ENCODE measurements at places on chromosomes 11 and 22. TPM values are rescaled to one million over a fixed set of nuclear protein-coding genes. Genes with fewer than 3 reads are reported as not detected.
A peak's percentile ranks its signal among the peaks of the same experiment; 100 is the strongest.

OR52E8 gene
- not detected for polyA plus RNA-seq

MOGAT2 gene
- polyA plus RNA-seq: not detected

ARHGAP32 gene
- polyA plus RNA-seq: 3.4 TPM

LDHAL6A gene
- polyA plus RNA-seq: not detected

KCNJ5 gene
- not detected for polyA plus RNA-seq

TMPRSS13 gene
- polyA plus RNA-seq: 0.22 TPM

TEAD1 gene
- 15.3 TPM for polyA plus RNA-seq

TTC36 gene
- polyA plus RNA-seq: not detected

GRCh38 chr11:125494974-125495725, 915 bp downstream of the FEZ1 start:
- DNase-seq: peak; percentile 61

GRCh38 chr22:39825661-39826102, 67.9 kb downstream of the ENTHD1 start:
- DNase-seq: no peak

- peak; percentile 75 for DNase-seq
Measured at GRCh38 chr11:119144825-119145486, 3.9 kb upstream of the ABCG4 start.

DNA sequence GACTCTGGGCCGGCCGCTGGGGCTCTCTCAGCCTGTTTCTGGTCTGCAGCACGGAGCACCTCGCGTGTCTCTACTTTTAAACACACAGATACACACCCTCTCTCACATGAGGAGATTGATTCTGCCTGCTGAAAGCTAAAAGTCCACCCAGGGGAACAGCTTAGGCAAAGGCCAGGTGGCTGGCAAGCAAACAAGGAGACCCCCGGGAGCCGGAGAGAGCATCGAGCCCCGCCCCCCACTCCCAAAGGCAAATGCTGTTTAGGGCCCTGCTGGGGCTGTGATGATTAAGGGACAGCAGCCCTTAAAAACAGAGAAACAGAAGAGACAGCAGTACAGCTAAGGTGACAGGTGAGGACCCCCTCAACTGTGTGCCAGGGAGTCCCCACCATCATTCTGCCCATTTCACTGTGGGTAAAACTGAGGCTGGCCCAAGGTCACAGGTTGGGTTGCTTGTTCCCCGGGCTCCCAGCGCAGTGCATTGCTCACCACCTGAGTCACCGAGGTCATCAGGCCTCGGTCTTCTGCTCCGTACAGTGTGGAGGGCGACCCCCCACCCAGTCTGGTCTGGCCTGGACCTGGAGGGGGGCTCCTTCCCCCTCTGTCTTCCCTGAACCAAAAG, 6.8 kb downstream of the CABP7 start:
- no peak for DNase-seq

DNA sequence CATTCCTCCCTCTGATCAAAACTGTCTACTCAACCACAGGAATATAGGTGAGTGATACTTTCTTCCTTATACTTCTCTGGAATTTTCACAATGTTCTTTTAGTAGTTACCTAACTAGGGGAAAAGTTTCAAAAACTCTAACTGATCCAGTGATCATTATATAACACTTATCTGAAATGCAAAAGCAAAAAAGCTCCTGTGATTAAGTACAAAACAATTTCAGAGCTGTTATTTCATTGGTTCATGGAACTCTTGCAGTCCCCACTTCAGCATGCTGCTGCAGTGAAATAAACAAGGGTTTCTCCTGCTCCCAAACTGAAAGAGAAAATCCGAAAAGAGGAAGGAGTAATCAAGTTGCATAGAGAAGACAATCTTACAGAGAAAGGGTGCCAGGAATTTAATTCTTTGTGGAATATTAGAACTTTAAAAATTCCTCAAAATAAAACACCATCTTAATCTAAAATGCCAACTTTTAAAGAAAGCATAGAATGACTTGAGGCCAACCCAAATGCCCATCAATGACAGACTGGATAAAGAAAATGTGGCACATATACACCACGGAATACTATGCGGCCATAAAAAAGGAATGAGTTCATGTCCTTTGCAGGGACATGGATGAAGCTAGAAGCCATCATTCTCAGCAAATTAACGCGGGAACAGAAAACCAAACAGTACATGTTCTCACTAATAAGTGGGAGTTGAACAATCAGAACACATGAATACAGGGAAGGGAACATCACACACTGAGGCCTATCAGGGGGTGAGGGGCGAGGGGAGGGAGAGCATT, 20.3 kb downstream of the PPP2R1B start:
- no peak for DNase-seq

DNA sequence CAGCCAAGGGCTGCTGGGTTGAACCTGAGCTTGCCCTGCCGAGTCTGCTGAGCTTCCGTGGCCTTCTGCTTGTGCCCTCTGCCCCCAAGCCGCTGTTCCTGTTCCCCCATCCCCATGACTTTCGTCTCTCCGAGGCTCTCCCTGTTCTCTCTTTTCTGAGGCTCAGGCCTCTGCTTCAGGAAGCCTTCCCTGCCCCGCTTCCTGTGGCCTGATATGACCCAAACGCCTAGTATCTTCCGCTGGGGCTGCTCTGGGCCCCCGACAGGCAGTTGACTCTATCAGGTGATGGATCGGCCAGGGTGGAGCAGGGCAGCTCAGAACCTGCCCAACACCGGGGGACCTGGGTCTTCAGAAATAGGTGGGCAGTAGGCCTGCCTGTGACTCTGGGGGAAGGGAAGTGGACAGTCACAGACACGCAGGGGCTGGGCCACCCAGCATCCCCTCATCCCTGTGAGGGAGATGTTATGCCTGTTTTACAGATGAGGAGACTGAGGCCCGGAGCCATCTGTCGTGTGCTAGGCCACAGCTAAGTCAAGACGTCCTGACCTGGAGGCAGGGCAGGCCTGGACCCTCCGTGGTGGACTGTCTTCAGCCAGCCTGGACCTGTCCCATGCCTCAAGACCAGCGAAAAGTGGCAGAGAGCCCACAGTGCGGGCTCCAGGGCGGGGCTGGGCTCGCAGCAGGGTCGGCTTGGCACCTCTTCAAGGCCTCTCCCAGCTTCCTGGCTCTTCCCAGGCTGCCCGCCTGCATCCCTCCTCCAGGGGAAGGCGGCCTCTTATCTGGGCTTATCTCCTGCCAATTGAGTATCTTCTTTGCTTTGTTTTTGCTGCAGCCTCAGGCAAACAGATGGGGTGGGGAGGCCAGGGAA, 16.2 kb downstream of the BAD start:
- DNase-seq: peak; percentile 74

GRCh38 chr11:14110629-14111028, 148.1 kb downstream of the SPON1 start:
- DNase-seq: no peak

- no peak for DNase-seq
Measured at GRCh38 chr22:23363683-23364082, 183.4 kb downstream of the BCR start.

- DNase-seq: no peak
Measured at GRCh38 chr11:72871119-72871518, 56.9 kb downstream of the ATG16L2 start.

DNA sequence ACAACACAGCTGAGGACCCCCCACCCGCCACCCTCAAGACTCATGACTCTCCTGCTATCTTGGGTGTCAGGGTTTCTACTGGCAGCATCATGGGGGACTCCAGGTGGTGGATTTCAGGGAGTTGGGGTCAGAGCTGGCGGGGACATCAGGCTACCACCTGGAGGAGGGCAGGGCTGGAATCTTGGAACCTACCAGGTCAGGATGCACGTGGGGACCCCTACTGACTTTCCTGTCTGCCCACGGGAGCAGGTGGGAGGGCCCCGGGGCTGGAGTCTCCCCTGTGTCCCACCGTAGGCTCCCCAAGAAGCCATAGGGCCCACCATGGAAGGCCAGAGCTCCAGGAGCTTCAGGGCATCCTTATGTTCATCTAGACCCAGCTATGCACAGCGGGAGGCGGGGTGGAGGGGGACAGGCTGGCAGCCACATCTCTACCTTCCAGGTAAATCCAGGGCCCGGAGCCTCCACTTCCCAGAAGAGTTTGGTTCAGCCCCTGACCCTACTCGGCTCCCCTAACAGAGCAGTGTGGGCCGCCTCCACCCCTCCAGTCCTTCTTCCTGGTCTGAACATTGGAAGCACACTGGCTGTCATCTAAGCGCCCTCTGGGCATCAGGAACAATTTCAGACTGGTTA, 10.0 kb downstream of the SLC37A2 start:
- DNase-seq: no peak

GRCh38 chr11:129273944-129274711, 82.0 kb upstream of the ARHGAP32 start:
- DNase-seq: no peak

GRCh38 chr11:73851046-73851764, 25.4 kb downstream of the COA4 start:
- no peak for DNase-seq

DNA sequence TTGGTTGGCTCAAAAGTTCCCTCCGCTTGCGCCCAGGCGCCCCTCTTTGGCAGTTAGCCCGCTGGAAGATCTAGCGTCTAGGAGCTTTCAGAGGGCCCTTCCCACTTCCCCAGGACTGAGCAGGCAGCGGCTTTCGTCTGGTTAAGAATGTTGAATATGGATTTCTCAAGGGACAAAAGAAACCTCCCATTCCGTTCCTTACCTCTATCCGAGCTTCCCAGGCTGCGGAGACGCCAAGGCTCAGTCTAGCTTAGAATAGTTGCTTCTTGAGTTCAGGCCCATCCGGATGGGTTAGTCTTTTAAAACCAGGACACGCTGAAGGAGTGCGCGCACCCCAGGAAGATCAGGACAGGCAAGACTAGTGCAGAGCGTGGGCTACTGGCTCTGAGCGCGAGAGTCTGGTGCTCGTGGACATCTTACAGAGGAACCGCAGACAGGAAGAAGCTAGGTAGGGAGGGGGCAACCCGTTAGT, 1.6 kb downstream of the NELL1 start:
- DNase-seq: no peak

GRCh38 chr11:73154178-73154577, 12.1 kb upstream of the FCHSD2 start:
- DNase-seq: no peak

Measured in endothelial cell of umbilical vein (primary cell).